ENCODE measurements at places on chromosomes 6 and 20.

- no peak for DNase-seq
These were observed 108.0 kb upstream of the PDE7B start for GRCh38 chr6:135743476-135743875.

DNA sequence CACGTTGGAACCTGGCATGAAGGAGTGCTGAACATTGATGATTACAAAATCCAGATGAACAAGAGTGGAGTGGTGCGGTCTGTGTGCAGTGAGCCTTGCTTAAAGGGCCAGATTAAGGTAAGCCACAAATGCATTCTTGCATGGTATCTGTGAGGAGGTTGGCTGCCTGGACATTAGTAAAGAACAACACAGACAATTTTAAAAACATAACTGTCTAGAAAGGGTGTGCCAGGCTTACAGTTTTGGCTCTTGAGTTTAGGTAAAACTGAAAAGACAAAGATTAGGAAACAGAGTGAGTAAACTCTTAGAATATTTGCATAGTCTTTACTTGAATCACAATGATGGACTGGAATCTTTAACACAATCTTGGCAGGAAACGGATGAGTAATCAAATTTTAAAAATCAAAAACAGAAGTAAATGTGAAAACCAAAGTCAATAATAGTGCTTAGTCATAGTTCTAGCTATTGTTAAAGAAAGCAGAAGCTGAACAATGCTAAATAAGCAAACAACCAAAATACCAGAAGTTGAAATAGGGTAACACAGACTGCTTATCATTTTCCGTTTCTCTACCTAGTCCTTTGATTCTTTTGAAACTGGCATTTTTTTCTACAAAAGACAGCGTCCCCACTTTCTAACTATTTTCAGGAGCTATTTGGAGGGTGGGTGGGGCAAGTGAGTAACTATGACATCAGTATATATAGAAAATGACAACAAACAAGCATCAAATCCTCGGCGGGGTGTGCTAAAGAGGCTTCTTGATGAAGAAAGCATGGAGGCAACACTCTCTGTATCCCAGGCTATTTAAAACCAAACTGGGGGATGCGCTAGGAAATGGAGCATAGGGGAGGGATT, 185.8 kb upstream of the RAB32 start:
- DNase-seq: no peak

- DNase-seq: no peak
These were observed 18.6 kb downstream of the PRKN start for GRCh38 chr6:162708971-162709370.

- DNase-seq: no peak
These were observed 93.7 kb upstream of the ATXN1 start for GRCh38 chr6:16854986-16855385.

GRCh38 chr20:64224351-64225170, 31.0 kb upstream of the PCMTD2 start:
- DNase-seq: no peak

- DNase-seq: no peak
These were observed 44.2 kb downstream of the AKAP12 start for GRCh38 chr6:151284012-151284411.

GRCh38 chr6:105897131-105897530, 189.0 kb upstream of the PRDM1 start:
- DNase-seq: no peak
